PC-3 (cell line): ENCODE measurements at places on chromosomes 13 and 19.

DNA sequence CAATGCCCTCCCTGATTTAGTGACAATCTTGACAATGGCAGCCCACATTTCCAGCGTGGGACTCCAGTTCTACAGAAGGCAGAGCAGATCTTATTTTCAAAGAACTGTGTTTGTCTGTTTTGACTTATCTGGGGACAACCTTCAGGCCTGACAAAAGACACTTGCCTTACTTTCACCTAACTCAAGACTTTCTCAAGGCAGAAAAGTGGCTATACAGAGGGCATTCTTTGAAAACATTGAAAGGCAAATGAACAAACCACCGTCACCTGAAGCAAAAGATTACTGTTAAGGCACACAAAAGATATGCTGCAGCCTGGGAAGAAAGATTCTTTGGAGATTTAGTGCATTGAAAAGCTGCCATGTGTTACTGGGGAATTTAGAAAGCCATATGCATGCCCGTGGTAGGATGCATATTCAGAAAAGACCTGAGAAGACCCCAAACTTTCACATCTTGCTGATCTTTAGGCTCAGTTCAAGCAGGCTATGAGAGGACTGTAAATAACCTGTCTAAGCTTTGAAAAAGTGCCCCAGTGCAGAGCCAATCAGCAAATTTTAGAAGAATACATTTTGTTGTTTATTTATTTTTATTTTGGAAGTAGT, 82.8 kb downstream of the TSC22D1 start:
- DNase-seq = no peak

DNA sequence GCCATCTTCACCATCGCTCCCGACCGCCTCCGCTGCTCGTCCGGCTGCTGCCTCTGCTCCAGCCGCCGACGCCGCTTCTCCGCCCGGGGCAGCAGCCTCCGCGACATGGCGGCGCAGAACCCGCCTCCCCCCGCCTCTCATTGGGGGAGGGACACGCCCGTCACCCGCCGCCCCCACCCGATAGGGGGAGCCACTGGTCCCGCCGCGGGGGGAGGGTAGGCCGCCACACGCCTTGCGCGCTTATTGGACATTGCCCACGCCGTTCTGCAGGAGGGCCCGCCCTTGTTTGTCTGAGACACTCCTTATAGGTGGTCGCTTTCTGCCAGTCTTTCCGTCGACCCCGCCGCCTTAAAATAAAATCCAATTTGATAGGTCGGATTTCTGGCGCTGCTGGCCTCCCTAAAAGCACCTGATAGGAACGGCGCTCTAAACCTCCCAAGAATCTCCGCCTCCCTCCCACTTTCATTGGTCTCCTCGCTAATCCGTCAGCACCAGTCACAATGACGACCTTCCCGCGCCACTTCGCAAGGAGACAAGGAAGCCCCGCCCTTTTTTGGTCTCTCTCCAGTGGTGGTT, at the start of gene HNRNPL:
Gene HNRNPL (minus strand): TSS at position 127 of the 576 bp plus-strand sequence. CDS start 20 bp downstream, at position 107.
- DNase-seq = peak; percentile 99

- DNase-seq = no peak
These were observed 14.5 kb downstream of the STARD13 start for GRCh38 chr13:33270895-33271538.

- DNase-seq = no peak
These were observed 4.1 kb downstream of the SLC10A2 start for GRCh38 chr13:103062079-103062478.

DNA sequence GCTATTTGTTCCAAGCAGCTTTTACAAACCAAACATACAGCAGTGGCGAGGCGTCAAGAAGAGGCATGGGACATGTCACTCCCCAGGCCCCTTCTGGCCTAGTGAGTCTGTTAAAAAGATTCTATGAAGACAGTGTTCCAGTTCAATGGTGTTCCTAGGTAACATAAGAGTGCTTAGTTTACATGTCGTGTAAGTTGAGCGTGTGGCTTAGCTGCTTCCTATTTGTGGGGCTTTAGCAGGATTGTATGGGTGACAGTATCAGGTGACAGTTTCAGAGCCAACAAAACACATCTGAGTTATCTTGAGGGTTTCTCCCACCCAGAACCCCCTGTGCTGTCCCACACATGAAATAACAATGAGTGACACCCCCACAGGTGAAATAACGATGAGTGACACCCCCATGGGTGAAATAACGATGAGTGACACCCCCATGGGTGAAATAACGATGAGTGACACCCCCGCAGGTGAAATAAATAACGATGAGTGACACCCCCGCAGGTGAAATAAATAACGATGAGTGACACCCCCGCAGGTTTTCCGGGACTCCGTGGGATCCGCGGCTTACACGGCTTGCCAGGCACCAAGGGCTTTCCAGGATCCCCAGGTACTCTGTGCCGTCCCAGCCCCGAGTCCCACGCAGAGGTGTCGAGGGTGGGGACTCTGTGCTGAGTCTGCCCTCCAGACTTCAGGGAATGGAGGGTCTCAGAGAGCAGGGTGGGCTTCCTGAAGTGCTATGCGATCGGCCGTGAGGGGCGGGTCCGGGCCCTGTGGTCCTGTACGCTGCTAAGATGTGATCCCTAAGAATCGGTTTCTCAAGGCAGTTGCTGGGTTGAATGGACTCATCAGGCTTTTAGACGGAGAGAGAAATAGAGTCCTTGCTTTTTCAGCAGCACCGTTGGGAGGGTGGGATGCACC, 68.6 kb downstream of the RAB20 start:
- no peak for DNase-seq

- DNase-seq = no peak
These were observed 20.7 kb downstream of the ZNF575 start for GRCh38 chr19:43553656-43554055.

- no peak for DNase-seq
These were observed 129.9 kb downstream of the GPC6 start for GRCh38 chr13:93356469-93356868.

DNA sequence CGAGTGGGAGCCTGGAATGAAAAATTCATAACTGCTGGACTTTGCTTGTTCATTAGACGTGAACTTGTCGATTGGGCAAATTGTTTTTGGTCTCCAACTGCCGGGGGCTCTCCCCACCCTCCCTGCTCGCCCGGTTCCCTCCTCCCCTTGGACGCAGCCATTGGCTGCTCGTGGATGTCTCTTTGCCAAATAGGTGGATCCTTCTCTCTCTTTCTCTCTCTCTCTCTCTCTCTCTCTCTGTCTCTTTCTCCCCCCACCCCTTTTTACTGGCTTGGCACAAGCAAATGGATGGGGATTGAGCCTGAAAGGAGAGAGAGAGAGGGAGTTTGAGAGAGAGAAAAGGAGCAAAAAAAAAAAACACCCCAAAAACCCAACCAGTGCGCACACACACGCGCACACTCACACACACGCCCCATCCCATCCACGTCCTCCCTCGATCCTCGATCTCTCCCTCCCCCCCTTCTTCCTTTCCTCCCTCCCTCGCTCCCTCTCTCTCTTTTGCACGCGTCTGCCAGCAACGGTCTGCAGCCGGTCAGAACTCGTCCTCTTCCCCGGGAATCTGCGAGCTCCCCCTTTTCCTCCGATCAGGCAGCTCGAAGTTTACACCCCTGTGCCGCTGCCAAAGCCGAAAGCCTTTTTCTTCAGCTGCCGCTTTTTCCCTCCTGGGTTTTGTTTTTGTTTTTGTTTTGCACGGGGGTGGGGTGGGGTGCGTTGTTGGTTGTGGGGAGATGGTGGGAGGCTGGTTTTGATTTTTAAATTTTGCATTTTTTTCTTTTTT, 27.8 kb downstream of the NFIX start:
- DNase-seq = peak; percentile 94

- DNase-seq = peak; percentile 91
These were observed 783 bp downstream of the PHLDB3 start for GRCh38 chr19:43503501-43504425.

GRCh38 chr19:8612807-8613171, 2.3 kb upstream of the ADAMTS10 start:
- no peak for DNase-seq

- DNase-seq = no peak
These were observed 59.9 kb upstream of the C13orf46 start for GRCh38 chr13:114033541-114034315.

DNA sequence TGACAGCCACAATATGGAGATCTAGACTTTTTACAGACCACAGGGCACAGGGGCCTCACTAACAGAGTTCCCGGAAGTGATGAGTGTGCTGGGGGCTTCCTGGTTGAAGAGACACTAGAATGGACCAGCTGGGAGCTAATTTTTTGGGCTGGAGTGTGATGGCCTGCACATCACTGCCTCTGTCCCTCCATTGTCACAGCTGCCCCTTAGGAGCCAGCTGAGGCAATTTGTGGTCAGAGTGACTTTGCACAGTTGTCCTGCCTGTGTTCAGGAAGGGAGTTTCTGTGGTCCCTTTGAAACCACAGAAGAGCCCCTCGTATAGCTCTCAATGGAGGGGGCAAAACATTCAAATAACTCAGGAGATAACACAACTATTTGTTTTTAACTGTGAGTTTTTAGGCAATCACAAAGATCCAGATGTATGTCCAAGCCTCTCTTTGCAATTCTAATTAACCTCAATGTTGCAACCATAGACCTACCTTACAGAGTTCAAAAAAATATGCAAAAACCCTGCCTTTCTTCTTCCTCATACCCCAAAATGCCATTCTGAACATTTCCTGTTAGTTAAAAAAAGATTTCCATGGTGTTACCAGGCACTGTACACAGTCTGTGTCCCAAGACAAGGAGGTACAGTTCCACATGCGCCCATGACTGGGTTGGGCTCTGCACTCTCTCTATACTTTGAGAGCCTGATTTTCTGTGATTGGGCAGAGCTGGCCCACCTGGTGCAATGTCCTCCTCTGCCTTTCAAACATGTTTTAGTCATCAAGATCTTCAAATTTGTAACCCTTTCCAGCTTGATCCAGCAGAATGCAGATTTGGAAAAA, 2.4 kb downstream of the ALOX5AP start:
- no peak for DNase-seq

- no peak for DNase-seq
These were observed 197.8 kb downstream of the TEX29 start for GRCh38 chr13:111518161-111518792.

DNA sequence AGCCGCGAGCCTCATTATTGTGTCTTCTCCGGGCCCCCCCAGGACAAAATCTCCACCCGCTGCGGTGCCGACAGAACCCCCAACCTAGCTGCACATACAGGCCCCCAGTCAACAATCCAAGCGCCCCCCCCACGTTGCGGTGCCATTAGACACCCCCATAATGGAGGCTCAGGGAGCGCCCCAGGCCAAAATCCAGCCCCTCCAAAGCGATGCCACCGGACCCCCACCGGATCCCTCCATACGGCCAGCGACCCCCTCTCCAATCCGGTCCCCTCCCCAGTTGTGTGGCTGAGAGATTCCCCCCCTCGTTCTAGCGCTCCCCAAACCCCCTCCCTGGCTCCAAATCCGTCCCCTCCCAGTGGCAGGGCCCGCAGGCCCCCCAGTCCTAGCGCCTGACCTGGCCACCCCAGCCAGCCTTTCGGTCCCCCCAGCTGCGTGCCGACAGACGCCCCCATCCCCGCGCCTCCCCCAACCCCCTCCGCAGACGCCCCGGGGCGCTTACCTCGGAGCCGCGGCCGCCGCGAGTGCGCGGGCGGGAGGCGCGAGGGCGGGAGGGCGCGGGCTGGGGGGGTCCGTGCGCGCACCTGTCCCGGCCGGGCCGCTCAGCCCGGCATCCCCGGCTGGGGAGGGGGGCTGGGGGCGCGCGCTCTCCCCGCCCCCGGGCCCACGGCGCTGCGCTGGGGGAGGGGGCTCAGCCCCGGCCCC, 21.6 kb upstream of the SEMA6B start:
- no peak for DNase-seq

DNA sequence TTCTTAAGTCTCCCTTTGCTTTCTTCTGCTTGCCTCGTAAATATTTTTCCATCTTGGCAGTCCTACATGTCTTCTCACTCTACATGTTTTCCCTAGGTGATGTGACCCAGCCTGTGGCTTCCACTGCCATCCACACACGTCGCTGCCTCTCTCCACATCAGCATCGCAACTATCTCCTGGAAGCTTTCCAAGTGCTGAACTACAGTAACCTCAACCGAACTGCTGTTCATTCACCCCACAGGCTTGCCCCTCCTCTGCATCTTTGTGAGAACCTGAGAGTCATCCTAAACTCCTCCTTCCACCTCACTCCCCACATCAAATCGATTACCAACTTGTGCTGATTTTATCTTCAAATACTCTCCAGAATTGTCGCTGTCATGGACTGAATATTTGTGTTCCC, 41.2 kb upstream of the USPL1 start:
- DNase-seq = peak; percentile 27

- peak; percentile 34 for DNase-seq
These were observed 1.1 kb downstream of the UBXN6 start for GRCh38 chr19:4456476-4456842.

DNA sequence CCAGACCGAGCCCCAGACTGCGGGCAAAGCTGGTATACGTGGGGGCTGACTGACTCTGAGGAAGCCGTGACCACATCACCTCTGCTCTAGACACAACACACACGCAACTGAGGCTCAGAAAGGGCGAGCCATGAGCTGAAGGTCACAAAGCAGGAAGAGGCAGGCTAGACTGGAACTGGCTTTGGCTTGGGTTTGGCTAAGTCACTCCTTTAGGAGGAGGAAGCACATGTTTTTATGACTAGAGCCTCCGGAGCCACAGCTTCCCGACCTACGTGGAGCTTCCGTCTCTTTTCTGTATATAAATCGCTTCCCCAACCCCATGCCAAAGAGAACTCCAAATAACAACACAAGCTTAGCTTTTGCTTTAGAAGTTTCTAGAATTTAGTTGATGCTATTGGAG, 48.0 kb downstream of the RFX2 start:
- DNase-seq = no peak

DNA sequence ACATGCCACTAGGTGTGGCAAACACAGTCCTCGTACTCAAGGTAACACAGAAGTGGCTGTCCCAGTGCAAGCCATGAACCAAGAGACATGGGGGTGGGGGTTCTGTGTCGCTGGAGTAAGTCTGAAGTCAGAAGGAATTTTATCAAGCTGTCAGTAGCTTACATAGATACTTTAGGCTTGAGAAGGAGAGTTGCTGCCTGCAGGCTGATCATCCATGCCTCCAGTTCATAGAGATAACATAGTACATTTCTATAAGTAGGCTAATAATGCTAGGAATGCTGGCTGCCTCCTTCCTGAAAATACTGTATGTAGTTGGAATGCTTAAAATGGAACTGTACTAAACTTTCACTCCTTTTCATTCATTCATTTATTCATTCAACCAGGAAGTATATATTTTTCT, 70.1 kb downstream of the CAB39L start:
- no peak for DNase-seq

- DNase-seq = no peak
These were observed 1.4 kb upstream of the PRKD2 start for GRCh38 chr19:46718157-46718933.

DNA sequence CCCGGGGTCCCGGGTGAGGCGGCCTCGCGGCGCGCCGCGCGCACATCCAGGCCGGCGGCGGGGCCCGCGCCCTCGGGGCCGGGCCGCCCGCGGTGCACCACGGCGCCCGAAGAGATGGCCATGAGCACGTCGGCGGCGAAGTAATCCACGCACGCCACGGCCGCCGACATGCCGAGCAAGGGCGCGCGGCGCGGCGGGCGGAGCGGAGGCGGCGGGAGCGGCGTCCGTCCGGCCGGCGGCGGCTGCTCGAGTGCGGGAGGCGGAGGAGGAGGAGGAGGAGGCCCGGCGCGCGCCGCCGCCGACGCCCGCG, at the start of gene KLF16:
Gene KLF16 (minus strand): TSS at position 252 of the 310 bp plus-strand sequence. CDS start 82 bp downstream, at position 170.
- no peak for DNase-seq

- DNase-seq = no peak
These were observed 6.9 kb downstream of the CTU1 start for GRCh38 chr19:51101171-51101865.

GRCh38 chr13:24085662-24086061, 74.9 kb upstream of the SPATA13 start:
- peak; percentile 60 for DNase-seq

GRCh38 chr19:23286477-23286876, 36.3 kb upstream of the ZNF724 start:
- no peak for DNase-seq

- no peak for DNase-seq
These were observed 38.8 kb upstream of the TPP2 start for GRCh38 chr13:102558029-102558428.
